ENCODE measurements at places on chromosomes 2 and 18.

DNA sequence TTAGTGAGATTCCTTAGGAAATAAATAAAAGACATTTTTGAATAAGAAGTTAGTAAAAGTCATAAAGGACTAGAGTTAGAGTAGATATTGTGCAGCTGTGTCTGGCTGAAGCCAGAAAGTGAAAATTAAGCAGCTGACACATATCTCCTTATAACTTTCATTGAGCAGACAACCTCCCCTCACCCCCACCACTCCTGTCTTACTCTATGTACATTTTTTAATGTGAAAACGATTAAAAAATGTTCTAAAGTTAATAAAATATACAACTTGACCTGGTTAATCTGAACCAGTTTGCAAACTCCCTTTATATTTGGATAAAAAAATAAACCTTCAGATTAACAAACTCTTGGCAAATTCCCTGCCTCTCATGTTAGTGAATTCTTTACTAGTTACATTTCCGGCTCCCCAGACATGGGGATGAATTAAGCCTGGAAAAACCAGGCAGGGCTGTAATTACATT, 462.8 kb downstream of the MEIS1 start:
- DNase-seq = no peak

- DNase-seq = no peak
These were observed 336.5 kb upstream of the ST6GAL2 start for GRCh38 chr2:107222466-107222865.

DNA sequence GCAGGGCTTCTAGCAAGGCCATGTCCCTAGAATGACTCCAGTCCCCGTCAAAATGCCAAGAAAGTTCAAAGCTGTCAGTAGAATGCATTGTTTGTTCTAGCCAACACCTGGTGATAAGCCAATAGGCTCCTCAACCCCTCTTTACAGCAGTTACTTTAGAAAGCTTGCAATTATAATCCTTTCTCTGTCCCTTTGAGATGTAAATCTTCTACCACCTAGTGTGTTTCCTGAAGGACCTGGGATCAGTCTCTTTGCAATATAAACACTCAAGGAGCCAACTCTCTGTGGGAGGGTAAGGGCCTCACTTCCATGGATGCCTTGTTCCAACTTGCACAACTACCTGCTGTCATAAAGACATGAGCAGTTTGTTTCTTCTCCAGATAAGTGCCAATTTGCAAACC, 301.8 kb downstream of the NBAS start:
- no peak for DNase-seq

- no peak for DNase-seq
These were observed 27.1 kb upstream of the CWC22 start for GRCh38 chr2:180033993-180034894.

DNA sequence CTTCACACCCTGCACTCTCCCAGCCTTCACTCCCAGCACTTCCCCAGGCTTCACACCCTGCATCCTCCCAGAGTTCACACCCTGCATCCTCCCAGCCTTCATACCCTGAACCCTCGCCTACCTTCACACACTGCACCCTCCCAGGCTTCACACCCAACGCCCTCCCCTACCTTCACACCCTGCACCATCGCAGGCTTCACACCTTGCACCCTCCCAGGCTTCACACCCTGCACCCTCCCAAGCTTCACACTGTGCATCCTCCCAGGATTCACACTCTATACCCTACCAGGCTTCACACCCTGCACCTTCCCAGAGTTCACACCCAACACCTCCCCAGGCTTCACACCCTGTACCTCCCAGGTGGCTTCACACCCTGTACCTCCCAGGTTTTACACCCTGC, 448.7 kb upstream of the MYT1L start:
- no peak for DNase-seq

DNA sequence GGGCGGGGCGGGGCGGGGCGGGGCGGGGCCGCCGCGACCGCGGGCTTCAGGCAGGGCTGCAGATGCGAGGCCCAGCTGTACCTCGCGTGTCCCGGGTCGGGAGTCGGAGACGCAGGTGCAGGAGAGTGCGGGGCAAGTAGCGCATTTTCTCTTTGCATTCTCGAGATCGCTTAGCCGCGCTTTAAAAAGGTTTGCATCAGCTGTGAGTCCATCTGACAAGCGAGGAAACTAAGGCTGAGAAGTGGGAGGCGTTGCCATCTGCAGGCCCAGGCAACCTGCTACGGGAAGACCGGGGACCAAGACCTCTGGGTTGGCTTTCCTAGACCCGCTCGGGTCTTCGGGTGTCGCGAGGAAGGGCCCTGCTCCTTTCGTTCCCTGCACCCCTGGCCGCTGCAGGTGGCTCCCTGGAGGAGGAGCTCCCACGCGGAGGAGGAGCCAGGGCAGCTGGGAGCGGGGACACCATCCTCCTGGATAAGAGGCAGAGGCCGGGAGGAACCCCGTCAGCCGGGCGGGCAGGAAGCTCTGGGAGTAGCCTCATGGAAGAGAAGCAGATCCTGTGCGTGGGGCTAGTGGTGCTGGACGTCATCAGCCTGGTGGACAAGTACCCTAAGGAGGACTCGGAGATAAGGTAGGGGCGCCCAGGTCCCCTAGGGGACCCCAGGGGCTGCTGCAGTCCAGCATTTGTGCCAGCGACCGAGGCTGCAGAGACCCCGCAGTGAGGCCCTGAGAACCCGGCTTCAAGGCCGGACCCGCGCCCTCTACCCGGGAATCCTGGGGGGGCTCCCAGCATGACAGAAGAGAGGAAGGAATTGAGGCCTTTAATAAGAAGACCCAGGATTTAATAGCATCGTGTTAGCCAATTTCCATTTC, at the start of gene KHK:
KHK (plus strand) TSS at position 49 of the 870 bp plus-strand sequence; CDS start at position 537, 488 bp downstream.
- DNase-seq = peak; percentile 57

DNA sequence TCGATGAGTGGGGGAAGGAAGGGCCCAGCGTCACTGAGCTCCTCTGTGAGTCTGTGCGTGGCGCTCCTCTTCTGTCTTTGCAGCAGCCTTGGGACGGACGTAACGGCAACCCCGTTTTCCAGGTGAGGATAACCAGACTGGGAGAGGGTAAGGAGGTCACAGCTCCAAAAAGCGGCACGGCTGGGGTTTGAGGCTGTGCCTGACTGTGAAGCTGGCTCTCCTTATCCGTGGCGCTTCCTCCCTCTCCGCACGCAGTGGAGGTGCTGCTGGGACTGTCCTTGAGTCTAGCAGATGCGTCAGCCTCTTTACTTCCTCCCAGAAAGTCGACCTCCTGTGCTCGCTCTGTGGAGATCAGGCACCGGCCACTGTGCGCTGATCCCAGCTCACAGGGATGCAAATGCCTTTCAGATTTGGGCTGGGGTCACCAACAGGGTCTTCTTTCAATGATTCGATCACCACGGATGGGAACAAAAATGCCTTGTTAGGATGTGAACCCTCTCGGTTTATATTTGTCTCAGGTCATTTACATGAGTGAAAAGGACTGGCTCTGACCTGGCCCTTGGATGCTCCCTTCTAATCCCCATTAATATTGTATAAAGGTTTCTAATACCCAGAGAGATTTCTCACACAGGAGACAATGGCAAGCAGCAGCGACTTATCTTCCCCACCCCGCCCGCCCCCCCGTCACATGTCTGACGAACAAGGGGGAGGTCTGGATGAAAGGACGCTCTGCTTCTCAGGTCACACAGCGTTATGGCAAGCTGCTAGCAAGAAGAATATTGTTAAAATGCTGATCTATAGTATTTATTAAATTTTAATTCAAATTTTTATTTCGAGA, 30.1 kb upstream of the E2F6 start:
- DNase-seq = no peak

GRCh38 chr2:9347411-9347881, 75.9 kb downstream of the ITGB1BP1 start:
- DNase-seq = no peak

GRCh38 chr2:34570266-34570872, 971.3 kb upstream of the FAM98A start:
- DNase-seq = no peak

DNA sequence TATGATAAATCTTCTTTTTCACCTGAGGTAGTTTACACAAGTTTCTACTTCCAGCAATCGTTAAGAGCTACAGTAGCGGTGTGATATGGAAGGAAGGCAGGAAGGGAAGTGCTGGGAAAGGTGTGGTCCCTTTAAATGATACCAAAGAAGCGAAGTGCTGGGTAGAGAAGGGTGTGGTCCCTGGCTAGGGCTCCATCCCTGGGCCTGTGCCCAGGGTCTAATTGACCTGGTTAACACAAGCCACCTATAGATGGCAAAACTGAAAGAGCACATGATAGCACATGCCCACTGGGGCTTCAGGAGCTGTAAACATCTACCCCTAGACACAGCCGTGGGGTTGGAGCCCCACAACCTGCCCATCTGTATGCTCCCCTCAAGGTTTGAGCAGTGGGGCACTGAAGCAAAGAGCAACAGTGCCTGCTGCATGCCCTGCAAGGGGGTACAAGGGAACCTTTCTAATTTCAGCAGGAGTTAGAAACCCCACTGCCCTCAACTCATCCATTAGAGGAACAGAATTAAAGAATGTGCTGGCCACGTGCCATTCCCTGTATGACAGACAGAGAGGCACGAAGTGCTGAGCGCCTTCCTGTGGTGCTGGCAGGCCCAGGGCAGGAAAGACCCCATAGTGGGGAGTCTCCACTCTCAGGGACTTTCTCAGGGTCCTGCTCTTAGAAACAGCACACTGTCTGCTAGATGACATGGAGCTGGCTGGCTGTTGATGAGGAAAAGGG, 153.1 kb upstream of the LMAN1 start:
- no peak for DNase-seq

DNA sequence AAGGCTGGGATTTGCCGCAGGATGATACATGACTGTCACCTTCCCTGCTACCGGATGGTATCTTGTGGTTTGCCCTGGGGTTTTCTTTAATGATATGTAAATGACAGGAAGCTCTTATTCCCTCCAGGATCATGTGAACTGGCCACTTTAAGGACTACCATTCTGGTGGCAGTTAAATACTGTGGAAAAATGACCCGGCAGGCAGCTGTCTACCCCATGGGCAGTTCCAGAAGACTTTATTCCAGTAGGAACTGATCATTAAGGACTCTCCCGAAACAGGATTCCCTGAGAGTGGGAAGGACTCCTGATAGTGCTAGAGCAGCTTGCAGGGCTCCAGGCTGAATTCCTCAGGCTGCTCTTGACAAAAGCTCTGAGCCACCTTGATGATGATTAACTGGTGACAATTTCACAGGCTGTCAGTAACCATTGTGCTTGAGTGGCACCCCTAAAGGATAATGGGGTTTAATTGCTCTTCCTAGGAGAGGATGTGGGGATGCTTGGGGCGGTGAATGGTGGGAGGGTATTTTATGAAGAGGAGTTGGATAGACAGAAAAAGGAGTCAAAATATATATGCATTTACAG, 212.0 kb downstream of the CPS1 start:
- no peak for DNase-seq

- DNase-seq = no peak
These were observed 72.8 kb upstream of the DTNA start for GRCh38 chr18:34637094-34637801.

- DNase-seq = no peak
These were observed 1.1 kb upstream of the GCA start for GRCh38 chr2:162342841-162343240.

- no peak for DNase-seq
These were observed 17.6 kb upstream of the EPHA4 start for GRCh38 chr2:221589696-221590095.

DNA sequence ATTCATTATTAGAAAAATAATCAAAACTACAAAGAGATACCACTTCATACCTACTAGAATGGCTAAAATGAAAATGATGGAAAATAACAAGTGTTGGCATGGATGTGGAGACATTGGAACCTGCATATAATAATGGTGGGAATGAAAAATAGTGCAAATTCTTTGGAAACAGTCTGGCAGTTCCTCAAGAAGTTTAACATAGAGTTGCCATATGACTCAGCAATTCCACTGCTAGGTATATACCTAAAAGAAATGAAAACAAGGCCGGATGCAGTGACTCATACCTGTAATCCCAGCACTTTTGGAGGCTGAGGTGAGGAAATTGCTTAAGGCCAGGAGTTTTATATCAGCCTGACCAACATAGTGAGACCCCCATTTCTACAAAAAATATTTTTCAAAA, 41.6 kb upstream of the ACYP2 start:
- DNase-seq = no peak

DNA sequence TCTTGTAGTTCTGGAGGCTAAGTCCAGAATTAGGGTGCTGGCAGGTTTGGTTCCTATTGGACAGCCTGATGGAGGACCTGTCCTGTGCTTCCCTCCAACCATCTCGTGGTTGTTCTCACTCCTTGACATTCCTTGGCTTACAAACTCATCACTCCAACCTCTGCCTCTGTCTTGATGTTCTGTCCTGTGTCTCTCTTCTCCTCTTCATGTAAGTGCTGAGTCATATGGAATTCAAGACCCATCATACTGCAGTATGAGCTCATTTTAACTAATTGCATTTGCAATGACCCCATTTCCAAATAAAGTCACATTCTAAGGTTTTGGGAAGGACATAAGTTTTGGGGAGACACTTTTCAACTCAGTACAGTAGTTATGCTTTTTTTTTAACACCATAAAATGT, 374.7 kb downstream of the TRIB2 start:
- DNase-seq = no peak

DNA sequence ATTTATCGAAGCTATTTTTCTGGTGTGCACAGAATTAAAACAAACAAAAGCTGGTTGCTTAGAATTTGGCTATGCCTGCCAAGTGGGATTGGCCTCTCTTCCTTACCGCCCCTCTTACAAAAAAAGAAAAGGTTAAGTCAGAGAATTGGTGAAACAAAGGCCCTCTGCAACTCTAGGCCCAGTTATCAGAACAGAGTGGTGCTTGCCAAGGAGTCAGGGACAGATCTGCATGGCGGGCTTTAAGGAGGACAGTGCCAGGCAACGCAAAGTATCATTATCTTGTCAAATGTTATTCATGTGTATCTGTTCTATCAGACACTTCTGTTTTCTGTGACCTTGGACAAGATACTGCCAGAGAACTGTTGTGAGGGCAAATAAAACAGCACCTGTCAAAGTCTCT, 78.3 kb downstream of the TGIF1 start:
- DNase-seq = no peak

DNA sequence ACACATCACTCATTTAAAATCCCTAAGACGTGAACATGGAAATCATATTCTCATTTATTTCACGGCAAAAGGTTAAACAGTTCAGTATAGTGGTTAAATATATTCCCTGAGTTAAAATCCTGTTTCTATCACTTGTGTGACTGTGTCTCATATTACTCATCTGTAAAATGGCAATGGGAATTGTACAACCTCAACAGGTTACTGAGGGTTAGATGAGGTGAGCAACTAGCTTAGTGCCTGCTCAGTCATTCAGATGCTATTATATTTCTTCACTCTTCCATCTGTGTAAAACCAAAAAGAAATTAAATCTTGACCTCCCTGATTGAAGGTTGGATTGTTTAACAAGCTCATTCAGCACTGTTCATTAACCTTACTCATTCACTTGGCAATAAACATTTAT, 212.4 kb upstream of the STK17B start:
- DNase-seq = no peak

- no peak for DNase-seq
These were observed 20.7 kb downstream of the RBM44 start for GRCh38 chr2:237819231-237819630.

DNA sequence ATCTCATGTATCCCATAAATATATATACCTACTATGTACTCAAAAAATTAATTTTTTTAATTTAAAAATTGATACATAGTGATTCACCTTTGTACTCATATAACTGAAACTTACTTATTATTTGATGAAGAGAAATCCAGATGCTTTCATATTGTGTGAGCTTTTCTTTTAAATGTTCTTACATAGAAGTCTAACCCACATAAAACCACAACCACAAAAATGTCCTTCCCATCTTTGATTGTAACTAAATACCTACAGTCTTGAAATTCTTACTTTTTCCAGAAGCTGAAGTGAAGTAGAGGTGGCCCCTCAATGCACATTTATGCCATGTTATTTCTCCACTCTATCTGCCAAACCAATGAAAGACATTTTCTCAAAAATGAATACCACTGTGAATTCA, 117.9 kb upstream of the COL5A2 start:
- DNase-seq = no peak

- no peak for DNase-seq
These were observed 487.5 kb downstream of the DLGAP1 start for GRCh38 chr18:3967359-3968180.

Measured in mesothelial cell of epicardium (in vitro differentiated cells).